ENCODE measurements at places on chromosomes 4 and X.

DNA sequence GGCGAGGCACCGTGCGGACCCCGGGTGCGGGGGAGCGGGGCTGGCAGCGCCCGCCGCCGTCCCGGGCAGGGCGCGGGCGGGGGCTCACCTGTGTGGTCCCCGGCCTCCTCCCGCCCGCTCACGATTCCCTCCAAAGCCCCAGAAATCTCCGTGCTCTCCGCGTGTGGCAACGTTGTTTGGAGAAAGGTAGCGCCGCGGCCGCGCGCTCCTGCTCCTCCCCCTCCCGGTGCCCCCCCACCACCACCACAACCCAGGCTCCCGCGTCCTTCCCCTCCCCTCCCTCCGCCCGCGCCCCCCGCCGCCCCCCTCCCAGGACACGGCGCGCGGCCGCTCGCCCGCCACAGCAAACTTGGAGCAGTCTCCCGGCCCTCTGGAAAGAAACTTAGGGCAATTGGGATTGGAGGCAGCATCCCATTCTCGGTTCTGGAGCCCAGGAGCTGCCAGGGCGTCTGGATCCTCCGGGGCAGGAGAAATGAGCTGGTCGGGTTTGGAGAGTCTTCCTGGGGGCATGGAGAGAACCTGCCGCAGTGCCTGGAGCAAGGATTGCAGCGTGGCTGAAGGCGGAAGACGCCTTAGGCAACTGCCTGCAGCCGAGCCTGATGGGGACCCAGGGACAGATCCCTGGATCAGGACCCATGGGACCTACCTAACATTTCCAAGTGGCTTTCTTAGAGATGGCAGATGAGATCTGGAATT, 855 bp downstream of the KLF3 start:
- DNase-seq = no peak

DNA sequence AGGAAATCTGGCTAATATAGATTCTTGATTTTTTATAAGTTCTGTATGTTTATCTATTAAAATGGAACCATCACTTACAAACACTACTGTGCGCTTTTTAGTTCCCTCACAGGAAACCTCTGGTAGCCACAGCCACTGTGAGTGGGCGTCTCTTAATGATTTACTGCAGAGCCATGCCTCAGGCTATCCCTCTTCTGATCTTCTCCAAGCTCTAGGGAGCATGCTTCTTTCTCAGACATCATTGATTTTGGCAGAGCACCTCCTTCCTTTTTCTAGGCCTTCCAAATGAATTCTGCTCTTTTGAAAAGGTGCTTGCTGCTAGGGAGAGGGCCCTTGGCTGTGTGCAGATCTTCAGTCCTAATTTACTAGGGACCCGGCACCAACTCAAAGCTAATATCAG, 61.1 kb upstream of the STS start:
- DNase-seq = no peak

- DNase-seq = no peak
Observed at GRCh38 chr4:27081675-27082586, 221.3 kb downstream of the STIM2 start.

- DNase-seq = no peak
Observed at GRCh38 chr4:77652237-77652897, 46.7 kb downstream of the CXCL13 start.

GRCh38 chr4:150145946-150146340, 67.7 kb downstream of the DCLK2 start:
- DNase-seq = no peak

GRCh38 chr4:113743690-113744089, 17.8 kb downstream of the CAMK2D start:
- no peak for DNase-seq

DNA sequence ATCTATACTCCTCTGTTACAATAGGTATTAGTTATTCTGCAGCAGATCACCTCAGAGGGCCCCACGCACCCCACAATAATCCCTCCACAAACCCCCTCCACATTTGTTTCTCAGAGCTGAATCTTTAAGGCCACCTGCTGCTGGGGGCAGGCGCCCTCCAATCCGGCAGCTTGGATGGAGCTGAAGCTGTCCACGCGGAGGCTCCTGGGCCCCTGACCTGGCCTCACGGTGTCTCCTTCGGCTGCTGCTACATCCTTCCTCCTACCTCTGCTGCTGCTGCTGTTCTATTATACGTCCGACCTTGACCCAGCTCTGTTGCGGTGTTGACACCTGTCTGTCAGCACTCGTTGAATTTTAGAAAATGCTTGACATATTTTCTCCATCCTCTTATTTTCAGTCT, 430.2 kb upstream of the ZFP42 start:
- DNase-seq = no peak

DNA sequence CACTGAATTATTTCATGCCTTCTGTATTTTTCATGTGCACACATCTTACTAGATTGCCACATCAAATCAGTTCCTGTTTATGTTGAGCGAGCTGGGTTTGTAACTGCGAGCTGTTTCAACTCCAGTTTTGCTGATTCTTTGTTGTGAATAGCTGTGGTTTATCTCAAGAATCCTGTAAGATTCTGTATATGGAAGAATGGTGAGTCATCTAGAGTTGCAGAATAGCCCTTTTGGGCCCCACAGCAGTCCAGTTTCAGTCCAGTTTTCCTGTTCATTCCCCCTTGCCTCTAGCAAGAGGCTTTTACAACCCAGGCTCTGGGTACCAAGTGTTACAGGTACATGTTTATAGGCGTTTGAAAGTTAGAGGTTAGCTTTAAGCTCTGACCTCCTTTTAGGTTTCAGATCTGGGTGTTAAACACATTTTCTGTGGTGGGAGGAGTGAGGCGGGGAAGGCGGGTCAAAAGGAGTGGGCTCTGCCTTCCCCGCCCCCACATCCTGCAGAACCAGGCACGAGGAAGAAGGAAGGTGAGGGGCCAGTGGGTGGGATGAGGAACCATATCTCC, 32.7 kb downstream of the TBC1D14 start:
- peak; percentile 33 for DNase-seq

DNA sequence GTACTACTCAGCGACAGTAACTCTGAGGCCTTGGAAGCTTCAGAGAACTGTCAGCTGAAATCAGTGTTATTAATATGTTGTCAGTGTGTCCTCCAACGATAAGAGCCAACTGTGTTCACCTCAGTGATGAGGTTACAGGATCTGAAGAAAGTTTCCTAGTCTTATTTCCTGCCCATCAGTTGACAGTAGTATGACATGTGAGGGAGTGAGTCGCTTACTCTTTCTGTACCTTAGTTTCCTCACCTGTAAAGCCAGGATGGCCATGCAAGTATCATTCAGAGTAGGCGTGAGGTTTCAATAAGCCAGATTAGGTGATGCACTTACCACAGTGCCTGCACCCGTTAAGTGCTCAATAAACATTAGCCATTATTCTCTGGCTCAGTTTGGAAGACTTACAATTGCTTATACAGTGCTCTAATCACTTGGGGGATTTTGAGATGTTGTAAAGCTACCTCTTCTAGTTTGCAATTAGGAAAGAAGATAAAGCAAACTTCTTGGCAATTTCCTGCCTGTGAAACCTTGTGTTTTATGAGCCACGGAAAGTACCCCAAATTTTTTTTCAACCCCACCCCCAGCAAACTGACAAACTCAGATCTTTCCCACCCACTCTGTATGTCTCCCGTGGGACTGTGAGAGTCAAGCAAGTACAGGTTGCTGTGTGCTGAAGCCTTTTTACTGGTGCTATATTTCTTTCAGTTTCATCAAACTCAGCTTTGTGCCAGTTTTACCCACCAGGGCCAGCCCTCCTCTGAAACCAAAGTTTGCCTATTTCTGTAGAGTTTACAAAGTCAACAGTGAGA, 62.2 kb downstream of the ANXA3 start:
- DNase-seq = no peak

DNA sequence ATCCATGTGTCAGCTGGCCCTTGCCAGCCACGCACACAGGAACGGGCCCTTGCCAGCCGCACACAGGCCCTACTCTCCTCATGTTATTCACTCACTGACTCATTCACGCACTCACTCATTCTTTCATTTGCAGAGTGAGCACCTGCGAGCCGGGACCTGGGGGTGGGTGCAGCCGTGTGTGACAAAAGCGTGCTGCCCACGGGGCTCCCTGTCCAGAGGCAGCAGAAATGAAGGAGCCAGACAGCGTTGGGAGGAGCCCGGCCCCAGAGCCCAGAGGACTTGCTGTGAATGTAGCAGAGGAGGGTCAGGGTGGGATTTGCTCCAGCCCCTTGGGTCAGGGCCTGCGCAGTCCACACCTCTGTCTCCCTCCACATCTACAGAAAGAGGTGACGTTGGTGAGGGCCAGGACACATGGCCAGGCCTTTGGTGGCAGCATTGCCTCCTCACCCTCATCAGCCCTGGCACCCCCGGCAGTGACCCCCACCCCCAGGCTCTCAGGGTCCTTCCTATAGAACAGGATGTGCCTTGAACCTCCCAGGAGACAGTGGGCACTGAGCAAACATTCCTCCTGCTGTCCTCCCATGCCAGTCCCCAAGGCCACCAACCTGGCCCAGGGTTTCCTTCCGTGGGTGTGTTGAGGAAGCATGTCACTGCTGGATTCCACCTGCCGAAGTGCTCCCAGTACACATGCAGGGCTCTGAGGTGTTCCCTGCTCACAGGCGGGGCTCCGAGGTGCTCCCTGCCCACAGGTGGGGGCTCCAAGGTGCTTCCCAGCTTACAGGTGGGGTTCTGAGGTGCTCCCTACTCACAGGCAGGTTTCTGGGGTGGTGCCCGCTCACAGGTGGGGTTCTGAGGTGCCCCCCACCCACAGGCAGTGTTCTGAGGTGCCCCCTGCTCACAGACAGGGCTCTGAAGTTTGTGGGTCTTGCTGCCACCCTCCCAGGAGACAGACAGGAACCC, 105.7 kb downstream of the HMX1 start:
- DNase-seq = no peak

DNA sequence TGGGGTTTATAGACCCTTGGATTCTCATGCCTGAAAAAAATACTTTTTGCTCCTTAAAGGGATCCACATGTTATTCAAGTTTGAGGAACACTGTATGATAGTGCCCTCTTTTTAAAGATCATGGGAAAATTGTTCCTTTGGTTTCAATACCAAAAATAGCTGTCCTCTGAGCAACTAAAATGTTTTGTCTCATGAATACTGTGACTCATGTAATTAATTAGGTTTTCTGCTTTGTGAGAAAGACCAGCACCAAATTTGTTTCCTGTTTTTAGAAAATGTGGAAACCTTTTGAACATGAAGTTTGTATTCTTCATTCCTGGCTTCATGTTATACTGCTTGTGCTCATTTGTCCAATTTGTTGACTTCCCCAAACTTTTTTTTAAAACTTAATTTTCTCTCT, 127.6 kb upstream of the SH3RF1 start:
- DNase-seq = no peak

- DNase-seq = no peak
Observed at GRCh38 chr4:113292371-113293042, 243.1 kb downstream of the ANK2 start.

GRCh38 chrX:47112316-47112954, 32.1 kb downstream of the NDUFB11 start:
- no peak for DNase-seq

- DNase-seq = no peak
Observed at GRCh38 chrX:34586936-34587335, 70.1 kb downstream of the TMEM47 start.

- no peak for DNase-seq
Observed at GRCh38 chrX:12798601-12799000, 7.4 kb downstream of the PRPS2 start.

DNA sequence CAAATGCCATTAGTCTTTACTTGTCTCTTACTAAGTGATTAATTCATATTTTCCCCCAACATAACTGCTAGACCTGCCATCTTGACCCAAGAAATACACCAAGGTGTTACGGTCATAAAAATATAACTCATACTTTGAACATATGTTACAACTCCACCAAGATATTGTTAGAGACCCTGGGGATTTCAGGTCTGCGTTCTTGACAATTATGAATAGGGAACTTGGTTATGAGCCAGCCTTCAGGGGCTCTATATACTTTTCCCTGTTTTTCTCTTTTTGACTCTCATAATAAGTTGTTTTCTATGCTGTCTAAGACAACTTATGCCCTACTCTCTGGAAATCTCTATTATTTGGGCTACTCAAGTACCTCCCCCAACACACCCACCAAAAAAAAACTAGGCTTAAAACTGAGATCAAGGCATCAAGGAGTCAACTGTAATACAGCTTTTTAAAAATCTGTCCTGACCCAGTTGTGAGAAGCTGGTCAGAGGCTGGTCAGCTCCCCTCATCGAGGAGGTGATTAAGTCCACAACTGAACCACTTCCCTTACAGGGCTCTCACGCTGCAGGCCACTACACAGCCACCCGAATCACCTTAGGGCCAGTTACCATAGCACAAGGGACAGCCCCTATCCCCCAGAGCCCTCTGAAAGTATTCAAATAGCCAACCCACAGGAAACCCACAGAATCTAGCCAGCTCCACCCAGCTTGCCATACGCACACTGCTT, 10.5 kb upstream of the TLR3 start:
- DNase-seq = no peak

GRCh38 chr4:186400676-186401075, 134.7 kb downstream of the F11 start:
- DNase-seq = no peak

- no peak for DNase-seq
Observed at GRCh38 chr4:24727390-24728224, 67.8 kb upstream of the SOD3 start.

DNA sequence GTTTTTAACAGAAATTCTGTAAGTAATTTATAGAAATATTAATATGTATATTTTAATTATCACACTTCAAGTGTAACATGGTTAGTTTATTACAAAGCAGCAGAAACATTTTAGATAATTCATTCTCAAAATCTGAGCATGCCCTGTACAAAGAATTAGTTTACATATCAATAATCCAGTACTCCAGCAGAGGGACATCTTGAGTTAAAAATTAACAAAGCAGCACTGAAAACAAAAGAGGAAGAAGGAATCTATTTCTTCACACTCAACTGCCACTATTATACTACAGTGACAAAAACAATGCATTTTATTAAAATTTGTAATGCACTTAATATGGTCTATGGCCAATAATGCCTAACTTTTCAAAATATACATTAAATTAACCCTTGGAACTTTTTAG, 179.1 kb upstream of the KLHL4 start:
- DNase-seq = no peak

- DNase-seq = no peak
Observed at GRCh38 chr4:87423317-87424098, 1.1 kb downstream of the NUDT9 start.

GRCh38 chr4:79626101-79626500, 218.1 kb upstream of the GK2 start:
- no peak for DNase-seq

- DNase-seq = no peak
Observed at GRCh38 chrX:138791551-138791950, 80.0 kb upstream of the FGF13 start.

- no peak for DNase-seq
Observed at GRCh38 chr4:3829956-3830773, 64.0 kb downstream of the ADRA2C start.

DNA sequence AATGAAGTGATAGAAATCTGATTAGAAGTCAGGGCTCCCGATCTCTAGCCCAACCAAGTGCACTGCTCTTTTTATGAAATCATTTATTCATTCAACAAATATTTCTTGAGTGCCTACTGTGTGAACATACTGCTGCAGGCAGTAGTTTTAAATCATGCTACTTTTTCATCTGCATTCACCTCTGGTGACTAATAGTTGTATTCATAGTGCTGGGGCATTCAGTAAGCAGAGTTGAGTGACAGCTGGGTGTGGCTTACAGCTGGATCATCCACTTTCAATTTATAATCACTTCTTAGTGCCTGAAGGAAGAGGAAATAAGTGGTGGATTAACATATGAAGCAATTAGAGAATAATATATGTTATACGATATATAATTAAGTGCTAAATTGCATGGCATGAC, 94.1 kb upstream of the HPRT1 start:
- no peak for DNase-seq

GRCh38 chrX:40177117-40177430, 79.3 kb upstream of the BCOR start:
- no peak for DNase-seq

Measured in NK-92 treated with Interleukin-12 subunit alpha and Interleukin-12 subunit beta, amount 100 ng/mL, for 24 hours (cell line).